ENCODE measurements at places on chromosomes 3 and 15. TPM values are rescaled to one million over a fixed set of nuclear protein-coding genes. Genes with fewer than 3 reads are reported as not detected.
A peak's percentile ranks its signal among the peaks of the same experiment; 100 is the strongest.

GRCh38 chr3:187783098-187783497 lies 37.8 kb upstream of the BCL6 start:
- no peak for DNase-seq

DNA sequence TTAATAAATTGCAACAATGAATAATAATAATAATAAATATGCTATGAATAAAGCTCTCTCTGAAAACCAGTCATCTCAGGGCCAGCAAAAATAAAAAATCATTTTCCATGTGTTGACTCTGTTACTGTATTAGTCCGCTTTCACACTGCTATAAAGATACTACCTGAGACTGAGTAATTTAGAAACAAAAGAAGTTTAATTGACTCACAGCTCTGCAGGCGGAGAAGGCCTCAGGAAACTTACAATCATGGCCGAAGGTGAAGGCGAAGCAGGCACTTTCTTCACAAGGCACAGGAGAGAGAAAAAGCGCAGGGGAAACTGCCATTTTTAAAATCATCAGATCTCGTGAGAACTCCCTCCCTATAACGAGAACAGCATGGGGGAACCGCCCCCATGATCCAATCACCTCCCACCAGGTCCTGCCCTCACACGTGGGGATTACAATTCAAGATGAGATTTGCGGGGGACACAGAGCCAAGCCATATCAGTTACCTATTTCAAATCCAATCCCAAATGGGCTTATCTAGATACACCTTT lies 224.1 kb downstream of the IGSF11 start:
- no peak for DNase-seq

SERF2 gene
- polyA plus RNA-seq: 1,369 TPM

DNA sequence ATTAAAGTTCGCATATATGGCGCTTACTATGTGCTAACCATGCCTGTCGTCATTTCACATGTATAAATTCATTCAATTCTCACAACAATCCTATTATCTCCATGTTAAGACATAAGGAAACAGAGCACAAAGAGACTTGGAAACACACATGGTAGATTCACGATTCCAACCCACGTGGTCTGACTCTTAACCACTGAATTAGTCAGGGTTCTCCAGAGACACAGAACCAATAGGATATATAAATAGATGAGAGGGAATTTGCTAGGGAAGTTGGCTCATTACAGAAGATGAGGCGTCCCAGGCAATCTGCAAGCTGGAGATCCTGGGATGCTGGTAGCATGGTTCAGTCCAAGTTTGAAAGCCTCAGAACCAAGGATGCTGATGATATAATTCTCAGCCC lies 765.3 kb downstream of the TBL1XR1 start:
- DNase-seq: no peak

DNA sequence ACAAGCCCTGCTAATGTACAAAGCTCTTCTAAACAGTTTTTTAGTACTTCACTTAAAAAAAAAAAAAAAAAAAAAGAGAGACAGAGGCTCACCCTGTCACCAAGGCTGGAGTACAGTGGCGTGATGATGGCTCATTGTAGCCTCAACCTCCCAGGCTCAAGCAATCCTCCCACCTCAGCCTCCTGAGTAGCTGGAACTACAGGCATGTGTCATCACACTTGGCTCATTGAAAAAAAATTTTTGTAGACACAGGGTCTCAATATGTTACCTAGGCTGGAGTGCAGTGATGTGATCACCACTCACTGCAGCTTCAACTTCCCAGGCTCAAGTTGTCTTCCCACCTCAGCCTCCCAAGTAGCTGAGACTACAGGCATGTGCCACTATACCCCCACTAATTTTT lies 47.6 kb upstream of the HEG1 start:
- DNase-seq: no peak

LOXL1 gene
- polyA plus RNA-seq: 37.5 TPM

DNA sequence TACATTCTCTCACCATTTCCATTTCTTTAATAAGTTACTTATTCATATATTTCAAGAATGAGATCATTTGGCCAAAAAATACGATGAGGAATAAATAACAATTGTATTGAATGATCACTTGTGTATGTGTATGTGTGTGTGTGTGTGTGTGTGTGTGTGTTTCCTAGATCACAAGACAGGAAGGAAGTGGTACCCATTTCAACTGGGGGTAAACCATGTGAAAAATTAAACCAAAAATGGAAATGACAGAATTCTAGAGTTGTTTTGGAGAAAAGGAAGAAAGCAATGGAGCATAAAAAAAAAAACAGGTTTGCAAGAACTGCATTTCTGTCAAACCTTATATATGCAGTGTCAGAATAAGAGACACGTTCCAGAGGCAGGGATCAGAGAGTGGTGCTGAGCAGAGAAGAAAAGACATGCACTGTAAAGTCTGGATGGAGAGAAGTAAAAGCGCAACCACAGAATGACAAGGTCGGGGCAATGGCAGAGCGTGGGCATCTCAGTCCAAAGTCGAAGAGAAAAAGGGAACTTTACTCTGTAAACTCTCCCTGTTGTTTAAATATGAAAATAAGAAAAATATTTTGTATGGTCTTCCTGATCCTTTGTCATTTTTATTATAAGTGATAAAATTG lies 75.5 kb downstream of the PEX5L start:
- no peak for DNase-seq

GRCh38 chr3:174498638-174499037 lies 360.5 kb upstream of the NAALADL2 start:
- DNase-seq: no peak

SLC2A2 gene
- 0.63 TPM for polyA plus RNA-seq

ESYT3 gene
- polyA plus RNA-seq: 0.24 TPM

DNA sequence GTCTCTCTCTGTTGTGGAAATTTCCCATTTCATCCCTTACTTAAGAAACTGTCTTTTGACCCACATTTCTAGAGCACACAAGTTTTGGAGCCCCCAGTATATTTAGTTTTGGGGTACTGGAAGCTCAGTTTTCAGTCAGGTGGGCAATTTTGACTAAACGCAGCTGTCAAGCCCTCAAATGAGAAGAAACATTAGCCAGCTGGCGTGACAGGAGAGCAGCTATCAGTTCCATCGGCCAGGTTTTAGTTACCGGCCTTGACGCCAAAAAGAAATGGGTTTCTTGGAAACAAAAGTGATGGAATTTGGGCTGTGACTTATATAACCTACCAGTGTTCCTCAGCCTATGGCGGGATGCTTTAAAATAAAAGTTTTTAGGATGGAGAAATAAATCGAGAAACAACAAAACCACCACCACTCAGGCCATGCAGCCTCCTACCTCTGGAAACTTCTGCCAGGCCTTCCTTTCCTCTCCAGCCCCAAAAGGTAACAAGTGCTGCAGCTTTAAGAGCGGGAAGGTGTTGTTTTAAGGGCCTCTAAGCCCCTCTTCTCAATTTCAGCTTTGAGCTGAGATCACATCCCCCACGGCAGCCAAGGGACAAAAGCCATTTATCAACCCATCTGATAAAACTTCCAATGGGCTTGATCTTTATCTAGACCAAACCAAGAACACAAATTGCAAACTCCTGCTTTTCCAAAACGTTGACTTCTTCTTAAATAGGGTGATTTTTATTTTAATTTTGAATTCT lies 18.3 kb downstream of the RGMA start:
- no peak for DNase-seq

GRCh38 chr3:71724584-71725270 lies 475 bp downstream of the EIF4E3 start:
- peak; percentile 80 for DNase-seq

DNA sequence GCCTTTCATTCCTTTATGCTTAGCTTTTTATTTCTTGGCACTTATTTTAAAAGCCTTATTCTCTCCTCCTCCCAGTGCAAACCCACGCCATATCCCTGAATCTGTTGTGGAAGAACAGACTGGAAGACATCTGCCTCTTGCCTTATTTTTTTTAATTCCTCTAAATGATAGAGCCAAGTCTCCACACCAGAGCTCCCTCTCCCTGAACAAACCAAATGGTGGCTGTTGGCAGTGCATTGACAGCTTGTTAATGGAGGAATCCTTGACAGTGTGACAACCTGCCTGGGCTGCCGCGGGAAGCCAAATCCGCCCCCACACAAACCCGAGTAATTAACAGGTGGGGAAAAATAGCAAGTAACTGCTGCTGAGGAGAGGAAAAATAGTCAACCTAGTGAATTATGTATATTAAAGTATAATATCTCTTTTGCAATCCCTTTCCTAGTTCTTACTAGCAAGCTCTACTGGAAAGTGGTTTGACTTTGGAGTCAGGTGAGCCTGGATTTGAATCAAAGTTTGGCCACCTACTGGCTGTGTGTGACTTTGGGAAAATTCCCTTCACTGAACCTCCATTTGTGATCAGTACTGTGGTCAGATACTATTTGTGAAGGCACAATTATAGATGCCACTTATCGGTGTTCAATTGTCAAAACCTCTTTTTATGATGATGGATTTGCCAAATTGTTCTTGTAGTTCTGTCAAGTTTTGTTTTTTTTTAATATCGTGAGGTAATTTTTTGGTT lies 589.6 kb downstream of the PDCD6IP start:
- no peak for DNase-seq

ACP3 gene
- polyA plus RNA-seq: 0.19 TPM

DNA sequence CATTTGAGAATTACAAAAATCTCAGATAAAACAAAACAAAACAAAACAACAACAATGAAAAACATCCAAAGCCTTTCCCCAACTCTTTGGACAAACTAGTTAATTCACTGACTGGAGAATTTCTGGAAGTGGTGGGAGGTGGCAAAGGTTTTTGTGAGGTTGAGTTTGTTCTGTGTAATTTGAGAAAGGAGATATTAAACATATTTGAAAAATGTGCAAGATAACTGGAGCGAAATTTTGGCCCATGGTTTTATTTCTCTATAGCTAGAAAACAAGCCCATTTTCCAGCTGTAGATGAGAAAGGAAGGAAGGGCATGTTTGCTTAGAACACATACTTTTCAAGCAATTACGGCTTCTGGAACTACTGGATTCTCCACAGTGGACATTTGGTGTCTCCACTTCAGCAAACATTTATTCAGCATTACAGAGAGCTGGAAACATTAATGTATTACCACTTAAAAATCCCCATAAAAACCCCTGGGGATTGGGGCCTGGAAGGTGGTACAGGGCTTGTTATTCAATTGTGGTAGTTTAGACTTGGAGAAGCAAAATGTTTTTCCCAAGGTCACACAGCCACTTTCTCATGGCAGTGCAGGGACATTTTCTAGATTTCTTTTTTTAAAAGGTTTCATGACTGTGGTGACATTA lies 135.8 kb downstream of the THSD4 start:
- DNase-seq: peak; percentile 10

P2RY1 gene
- not detected for polyA plus RNA-seq

DNA sequence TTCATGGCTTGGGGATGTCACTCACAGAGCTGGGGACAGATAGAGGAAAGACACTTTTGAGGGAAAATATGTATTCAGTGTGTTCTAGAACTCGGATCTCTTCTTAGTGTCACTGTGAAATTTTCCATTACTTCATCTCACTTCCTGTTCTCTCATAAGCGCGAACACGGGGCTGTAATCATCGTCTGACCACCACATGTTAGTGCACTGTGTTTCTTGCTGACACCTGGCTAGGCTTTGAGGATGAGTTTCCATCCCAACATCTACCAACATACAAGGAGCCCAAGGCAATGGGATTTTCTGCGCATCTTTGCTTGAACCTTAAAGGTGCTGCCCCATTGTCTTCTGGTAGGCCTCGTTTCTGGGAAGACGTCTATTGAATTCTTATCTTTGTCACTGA lies 84.0 kb downstream of the LIPC start:
- no peak for DNase-seq

- DNase-seq: peak; percentile 42
These were observed 53.0 kb upstream of the HES1 start for GRCh38 chr3:194082743-194083636.

DNA sequence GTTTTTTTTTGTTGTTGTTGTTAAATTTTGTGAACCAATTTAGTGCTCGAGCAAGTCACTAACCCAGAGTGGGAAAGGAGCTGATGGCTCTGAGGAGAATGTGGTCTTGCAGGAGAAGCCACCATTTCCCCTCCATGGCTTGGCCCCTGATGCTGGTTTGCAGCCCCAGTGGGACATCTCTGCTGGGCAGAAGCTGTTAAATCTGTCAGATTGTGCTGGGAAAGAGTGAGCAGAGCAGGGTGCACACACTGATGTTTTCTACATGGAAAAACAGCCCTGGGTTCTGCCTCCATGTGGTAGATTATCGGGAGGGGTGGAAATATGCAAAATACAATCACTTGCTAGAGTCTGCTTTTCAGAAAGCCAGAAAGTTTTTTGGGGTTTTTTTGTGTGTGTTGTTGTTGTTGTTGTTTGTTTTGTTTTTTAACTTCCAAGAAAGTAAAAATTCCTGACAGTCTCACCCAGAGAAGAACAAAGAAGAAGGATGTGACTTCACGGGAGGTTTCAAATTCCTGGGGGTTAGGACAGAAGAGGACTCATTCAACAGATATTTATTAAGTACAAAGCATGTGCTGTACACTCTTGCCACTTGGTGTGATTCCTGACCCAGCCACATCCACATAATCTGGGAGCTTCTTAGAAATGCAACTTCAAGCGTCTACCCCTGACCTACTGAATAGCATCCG lies 133.7 kb downstream of the FOXB1 start:
- no peak for DNase-seq

ISLR2 gene
- polyA plus RNA-seq: 0.56 TPM

ARGFX gene
- not detected for polyA plus RNA-seq

GRCh38 chr3:30347679-30348216 lies 258.7 kb upstream of the TGFBR2 start:
- DNase-seq: no peak

Measured in SK-N-SH (cell line).